ENCODE measurements at places on chromosomes 7 and 10.

DNA sequence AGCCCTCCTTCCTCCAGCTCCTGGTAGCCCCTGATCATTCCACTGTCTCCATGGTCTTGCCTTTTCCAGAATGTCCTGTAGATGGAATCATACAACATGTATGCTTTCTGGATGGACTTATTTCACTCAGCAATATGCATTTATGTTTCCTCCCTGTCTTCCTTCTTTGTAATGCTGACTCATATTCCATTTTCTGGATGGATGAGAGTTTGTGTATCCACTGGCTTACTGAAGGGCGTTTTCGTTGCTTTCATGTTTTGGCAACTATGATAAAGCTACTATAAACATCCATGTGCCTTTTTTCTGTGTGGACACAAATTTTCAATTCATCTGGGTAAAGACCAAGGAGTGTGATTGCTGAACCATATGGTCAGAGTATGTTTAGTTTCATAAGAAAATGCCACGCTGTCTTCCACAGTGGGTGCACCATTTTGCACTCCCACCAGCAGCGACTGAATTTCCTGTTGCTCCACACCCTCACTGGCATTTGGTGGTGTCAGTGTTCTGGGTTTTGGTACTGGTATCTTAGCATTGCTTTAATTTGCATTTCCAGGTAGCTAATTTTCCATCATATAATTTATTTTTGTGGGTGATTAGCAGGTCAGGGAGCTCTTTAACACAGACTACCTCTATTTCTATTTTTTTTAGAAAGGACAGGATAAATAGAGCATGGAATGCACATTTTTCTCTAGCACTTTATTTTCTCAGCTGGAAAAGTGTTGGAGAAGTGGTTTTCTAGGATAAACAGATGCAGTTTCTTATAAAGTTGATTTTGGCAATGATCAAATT lies 252.2 kb downstream of the WDR37 start:
- DNase-seq = no peak

DNA sequence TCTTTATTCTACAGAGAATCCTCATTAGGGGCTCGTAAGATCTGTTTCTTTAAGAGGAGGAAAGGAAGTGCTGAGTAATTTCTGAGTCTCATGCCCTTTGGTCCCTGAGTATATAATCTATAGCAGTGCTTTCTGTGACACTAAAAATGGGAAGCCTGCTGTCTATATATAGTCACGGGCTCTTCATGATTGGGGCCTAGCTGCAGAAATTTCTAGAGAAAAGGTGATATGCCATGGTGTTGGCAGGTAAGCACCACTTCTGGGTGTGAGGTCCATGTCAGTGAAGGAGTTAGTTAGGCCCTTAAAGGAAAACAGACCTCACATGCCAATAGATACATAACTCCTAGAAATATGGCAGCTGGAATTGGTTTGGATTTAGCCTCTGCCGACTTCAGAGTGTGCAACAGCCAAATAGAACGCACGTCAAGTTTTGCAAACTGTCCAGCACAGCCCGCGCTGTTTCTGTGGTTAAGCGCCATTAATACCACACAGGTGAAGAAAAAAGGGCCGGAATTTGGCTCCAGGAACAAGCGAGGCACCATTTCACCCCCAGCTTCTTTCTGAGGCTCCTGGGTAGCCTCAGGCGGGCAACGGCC lies 123.2 kb downstream of the TACC2 start:
- DNase-seq = no peak

DNA sequence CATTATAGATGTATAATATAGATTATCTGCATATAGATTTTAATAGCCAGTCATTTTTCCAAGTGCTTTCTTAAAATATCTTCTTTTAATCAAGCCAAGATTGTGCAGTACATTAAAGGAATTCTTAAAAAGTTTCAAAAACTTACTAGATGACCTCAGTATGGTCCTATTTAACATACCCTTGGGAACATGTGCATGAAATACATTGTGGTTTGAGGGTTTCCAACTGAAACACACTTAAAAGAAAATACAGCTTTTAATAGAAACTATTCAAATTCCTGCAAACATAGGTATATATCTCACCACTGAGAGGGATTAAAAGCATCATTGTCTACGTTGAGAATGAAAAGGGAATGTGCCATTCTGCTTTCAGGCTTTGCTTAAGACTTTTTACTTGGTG lies 364.9 kb downstream of the SUGCT start:
- no peak for DNase-seq

DNA sequence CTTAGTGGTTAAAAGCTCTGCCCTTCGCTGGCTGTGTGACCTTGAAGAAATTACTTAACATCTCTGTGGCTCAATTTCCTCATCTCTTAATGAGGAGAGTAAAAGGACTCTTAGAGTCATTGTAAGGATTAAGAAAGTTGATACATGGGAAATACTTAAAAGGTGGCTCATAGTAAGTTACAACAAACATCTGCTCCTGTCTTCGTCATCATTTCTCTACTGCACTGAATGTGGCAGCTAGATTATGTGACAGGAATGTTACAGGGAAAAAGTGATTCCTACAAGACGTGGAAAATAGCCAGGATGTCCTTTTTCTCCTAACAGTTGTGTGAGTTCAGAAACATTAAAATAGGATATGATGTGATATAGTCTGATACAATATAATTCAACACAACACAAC lies 184.7 kb downstream of the FRMD4A start:
- no peak for DNase-seq

DNA sequence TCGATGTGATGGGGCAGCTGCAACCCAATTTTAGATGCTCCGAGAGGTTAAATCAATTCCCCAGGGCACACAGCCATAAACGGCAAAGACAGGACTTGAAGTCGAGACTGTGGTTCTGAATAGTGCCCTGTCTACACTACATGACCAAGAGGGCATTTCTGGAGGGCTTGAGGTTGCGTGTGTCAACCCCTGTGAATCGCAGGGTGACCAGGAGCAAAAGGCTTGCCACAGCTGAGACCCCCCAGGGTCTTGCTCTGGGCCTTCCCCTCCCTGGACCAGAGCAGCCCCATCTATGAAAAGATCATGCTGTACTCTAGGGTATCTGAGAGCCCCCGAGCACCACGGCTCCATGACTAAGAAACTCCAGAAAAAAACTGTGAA lies 26.8 kb upstream of the RASGEF1A start:
- DNase-seq = no peak

GRCh38 chr7:41592794-41593193 lies 110.1 kb downstream of the INHBA start:
- no peak for DNase-seq

DNA sequence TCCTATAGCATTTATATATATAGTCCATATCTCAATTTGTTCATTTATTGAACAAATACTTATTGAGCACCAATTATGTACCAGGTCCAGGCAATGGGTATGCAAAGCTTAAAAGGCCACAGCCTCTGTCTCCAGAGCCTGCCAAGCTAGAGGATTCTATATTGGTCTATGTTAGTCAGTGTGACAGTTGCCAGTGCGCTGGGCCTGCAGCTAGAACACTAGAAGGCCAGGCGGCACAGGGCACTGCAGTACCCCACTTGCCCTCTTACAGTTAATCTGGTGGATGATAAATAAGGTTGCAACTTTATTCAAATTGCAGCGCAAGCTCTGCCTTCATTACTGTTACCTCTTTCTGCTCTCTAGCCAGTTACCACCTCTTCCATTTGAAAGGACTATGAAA lies 68.8 kb downstream of the PPP1R3C start:
- no peak for DNase-seq

DNA sequence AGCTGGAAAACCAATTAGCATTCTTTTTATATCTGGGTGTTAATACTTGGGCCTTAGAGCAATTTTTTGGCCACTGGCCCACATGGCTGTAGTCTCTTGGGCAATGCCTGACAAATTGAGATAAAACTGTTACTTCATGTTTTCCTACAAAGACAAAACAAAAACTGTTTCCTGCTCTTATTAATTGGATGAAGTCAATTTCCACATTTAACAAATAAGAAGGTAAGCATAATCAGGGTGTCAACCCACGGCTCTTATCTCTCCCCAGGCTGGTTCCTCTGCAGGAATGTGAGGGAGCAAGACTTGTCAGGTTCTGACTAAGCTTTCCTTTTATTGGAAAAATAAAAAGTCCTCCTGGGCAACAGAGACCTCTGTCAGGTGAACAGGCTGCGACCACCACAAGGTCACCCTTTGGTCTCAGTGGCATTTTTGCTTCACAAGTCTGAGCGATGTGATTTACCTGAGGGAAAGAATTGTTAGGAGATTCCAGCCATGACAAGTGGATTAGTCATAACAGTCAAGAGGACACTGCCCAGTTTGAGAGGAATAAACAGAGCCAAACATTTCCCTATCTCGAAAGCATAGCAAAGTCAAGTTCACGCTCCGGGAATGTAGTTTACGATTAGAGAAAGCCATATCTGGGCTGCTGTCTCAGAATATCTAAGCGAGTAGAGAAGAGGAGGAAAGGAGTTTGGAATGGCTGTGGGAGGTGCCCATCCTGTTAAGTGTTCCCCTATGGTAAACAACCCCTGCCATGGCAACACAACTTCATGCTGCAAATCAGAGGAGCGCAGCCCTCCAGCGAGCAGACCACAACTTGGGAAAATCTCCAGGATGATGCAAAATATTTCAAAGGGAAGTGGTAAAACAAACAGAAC lies 144.4 kb downstream of the TES start:
- DNase-seq = no peak

DNA sequence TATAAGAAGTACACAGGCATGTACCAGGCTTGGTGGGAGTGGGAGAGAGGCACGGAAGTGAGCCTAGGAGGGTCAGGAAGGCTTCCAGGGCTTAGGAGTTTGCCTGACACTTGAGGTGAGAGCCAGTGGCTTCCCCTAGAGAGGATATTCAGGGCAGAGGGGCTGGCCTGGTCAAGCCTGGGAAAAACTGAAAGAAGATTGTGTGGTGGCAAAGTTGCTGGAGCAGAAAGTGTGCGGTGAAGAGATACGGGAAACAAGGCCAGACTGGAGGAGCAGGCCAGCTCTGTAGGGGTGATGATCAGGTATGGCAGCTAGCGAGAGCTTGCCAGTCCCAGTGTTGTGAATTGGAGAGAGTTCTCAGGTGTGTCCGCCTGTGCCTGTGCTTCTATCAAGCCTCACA lies 129.9 kb downstream of the CCNY start:
- no peak for DNase-seq

DNA sequence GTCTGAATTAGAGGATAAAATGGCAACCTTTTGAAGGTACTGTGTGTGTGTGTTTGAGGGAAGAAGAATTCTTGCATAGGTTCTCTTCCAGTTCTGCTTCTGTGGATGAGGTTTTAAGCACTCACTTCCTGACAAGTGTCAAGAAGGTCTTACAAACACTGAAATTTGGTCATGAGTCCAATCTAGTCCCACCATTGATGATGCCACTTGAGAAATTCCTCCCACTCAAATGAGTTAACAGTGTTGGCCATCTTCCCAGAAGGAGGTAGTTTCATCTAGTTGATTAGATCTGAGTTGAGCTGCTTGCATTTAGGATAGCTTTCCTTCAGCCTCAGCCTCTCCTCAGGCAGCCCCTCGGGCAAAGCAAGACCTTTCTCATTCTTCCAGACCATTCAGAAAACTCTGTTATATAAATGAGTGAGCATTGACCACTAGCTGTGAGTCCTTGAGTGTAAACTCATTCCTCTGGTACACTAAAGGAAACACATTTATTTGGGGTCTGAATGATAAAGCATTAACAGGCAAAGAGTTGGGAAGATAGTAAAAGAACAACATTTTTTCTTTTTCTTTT lies 189.5 kb downstream of the TRIL start:
- no peak for DNase-seq

GRCh38 chr7:43119371-43120075 lies 7.1 kb downstream of the HECW1 start:
- DNase-seq = no peak

GRCh38 chr7:100358027-100358856 lies at the start of gene PILRB:
TSS of gene PILRB (plus strand) at chr7:100358117. CDS start at chr7:100358303, 186 bp downstream.
- no peak for DNase-seq

GRCh38 chr7:101169838-101170551 lies 4.6 kb upstream of the VGF start:
- peak; percentile 62 for DNase-seq

GRCh38 chr7:104096683-104097082 lies 107.2 kb upstream of the RELN start:
- DNase-seq = no peak

DNA sequence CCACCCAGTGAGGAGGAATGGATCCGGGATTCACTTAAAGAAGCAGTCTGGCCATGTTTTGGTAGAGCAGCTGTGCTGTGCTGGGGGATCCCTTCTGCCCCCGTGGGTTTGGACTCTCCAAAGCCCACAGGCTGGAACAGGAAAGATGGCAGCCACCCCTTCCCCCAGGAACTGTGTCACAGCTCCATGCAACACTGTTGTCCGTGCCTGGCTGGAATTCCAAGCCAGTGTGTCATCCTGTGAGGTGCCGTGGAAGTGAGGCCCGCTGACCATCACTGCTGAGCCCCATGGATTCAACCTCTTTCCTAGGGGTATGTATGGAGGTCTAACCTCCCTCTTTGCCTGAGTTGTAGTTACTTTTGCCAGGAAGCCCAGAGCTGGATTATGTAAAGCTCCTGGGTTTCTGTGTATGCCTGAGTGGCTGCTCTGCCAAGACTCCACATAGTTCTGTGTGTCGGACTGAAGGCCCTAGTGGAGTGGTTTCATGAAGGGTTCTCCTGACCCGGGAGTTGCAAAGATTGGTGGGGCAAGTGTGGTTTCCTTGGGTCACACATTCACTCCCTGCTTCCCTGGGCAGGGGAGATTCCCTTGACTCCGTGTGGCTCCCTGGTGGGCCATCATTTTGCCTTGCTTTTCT lies 35.1 kb upstream of the PCGF5 start:
- DNase-seq = no peak

GRCh38 chr10:73785721-73786511 lies 510 bp downstream of the ZSWIM8 start:
- no peak for DNase-seq

GRCh38 chr7:132150711-132151110 lies 425.6 kb downstream of the PLXNA4 start:
- DNase-seq = no peak

DNA sequence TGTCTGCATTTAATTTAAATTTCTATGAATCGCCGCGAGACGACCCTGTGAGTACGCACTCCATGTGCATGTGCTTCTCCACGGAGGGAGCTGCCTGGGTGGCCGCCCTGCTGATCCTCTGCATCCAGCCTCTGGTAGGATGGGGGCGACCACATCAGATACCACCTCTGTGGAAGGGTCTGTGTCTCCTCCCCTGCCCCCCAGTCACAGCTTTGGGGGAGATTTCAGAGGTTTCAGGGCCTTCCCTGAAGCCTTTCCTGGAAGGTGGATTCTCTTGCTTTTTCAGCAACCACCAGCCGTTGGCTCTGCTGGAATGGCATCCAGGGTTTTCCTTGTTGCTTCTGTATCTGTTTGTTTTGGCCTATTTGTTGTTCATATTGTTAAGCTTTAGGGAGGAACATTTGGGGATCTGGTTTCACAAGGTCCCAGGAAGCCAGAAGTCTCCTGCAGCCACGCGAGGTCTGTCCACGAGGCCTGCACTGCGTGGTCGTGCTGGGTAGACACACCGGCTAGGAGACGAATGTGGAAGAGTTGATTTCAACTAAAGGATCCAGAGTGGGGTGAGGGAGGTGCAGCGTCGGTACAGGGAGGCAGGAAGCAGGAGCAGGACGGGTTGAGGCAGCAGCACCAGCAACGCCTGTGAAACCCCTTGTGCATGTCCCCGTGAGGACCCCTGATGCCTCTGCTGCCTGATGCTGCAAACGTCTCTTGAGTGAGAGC lies 329.1 kb downstream of the PTPRN2 start:
- no peak for DNase-seq

- no peak for DNase-seq
Measured at GRCh38 chr7:139557857-139558581, 34.5 kb downstream of the CLEC2L start.
